ENCODE measurements at places on chromosomes 3 and 15.

DNA sequence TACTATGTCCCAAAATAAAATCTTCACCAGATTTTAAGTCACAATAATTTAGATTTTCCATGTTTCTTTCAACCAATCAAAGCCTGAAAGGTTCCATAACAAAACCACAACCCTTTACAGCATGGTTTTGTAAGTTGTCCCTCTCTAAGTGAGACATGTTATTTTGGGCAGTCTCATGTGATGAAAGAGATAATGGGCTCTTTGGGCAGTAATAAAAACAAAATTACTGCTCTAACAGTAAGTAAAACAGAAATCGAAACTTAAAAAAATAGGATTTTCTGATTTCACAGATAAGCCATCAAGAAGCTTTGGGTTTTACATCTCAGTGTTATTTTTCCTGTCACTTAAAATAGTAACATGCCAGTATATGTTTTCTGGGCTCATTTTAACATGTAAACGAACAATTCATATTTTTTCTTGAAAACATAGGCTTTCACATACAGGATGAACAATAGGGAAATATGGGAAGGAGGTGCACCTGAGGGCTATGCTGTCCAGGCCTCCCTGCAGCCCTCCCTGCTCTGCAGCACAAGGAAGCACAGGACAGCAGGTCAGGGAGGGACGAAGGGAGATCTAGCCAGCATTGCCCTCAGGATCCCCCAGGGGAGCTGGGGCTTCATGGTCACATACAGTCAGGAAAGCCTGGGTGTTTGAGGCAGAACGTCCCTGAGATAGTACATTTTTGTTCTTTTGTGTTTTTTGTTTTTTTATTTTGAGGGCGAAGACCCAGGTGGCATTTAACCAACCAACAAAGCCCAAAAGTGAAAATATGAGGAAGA, 157.4 kb downstream of the SHOX2 start:
- no peak for DNase-seq

- DNase-seq = no peak
Observed at GRCh38 chr3:71247958-71248335, 335.6 kb downstream of the FOXP1 start.

DNA sequence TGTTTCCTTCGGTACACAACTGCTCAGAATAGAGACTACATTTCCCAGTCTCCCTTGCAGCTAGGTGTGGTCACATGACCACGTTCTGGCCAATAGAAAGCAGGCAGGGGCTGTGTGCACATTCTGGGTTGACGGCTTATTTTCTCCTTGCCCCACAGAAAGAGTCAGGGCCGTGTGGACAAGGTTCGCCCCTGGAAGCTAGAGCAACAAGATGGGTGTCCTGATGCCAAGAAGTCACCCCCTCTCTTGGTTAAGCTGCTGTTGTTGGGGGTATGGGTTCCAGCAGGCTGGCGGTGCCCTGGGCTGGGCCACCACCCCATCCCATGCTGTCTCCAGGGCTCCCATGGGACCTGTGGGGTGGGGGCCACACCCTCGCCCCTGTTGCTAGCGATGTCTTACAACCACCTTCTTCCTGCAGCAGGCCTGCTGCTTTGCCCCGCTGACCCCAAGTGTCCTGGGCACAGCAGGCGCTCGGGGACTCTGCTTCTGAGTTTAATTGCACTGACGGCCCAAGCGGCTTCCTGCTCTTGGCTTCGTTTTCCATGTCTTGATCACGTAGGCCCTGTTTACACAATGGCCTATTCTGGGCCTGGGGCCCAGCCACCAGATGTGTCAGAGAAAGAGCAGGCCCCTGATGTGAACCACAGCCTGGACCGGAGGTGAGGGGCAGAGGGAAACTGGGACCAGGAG, 24.9 kb downstream of the ABTB1 start:
- DNase-seq = peak; percentile 90

GRCh38 chr15:94972314-94972713, 741.0 kb downstream of the MCTP2 start:
- DNase-seq = no peak

DNA sequence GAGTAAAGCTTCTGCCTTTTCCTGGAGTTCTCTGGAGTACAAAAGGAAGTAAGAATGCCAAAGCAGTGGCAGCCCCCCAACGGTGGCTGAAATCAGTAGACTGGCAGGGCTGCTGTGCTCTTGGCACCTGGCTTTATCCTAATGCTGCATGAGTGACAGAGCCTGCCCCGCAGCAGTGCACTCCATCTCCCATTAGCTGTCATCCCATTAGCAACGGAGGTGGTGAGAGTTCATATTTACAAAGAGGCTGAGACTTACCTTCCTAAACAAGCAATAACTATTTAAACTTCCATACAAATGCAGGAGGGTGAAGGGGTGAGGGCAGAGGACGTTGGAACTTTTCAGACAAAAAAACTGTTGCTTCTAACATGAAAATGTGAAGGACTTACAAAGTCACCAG, 51.9 kb downstream of the SERPINI1 start:
- no peak for DNase-seq

DNA sequence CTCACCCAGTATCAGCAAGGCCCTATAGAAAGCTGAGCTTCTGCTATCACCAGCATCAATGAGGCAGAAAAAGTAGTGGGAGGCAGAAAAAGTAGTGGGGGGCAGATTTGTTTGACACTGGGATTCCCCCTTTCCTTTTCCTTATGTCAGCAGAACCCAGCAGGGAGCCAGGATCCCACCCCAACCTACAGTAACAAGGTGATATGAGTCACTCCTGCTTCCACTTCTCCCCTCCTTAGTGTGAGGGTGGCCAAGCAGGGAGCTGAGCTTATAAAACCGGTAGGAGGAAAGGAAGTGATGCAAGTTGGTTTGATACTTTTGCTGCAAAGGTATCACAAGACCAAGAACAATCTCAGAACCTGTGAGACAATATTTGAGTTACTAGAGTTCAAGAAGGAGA, 128.7 kb downstream of the SCAPER start:
- no peak for DNase-seq

DNA sequence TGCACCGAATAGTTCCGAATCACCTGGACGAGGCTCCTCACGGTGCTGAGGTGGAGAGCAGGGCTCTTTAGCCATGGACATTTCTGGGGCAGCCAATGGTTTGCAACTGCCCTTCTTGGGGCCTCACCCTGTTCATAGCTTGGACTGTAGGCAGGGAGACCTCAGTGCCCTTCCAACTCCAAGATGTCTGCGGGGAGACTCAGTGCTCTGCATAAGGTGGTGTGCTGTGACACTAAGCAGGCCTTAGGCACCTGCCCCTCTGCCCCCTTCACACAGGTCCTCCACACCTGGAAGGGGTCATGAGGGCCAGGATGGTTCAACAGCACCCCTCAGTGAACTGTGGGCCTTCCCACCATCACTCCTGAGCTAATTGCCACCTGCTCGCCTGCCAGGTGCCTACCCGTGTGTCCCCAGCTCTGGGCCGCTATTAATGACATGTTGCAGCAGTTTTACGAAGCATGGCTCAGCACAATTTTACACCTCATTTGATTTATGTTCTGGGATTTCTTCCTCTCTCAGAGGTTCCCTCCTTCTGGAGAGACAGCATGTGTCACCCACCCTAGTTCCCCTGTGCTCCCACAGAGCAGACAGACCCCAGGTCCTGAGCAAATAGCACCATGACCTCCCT, 101.2 kb upstream of the SMAD3 start:
- no peak for DNase-seq

DNA sequence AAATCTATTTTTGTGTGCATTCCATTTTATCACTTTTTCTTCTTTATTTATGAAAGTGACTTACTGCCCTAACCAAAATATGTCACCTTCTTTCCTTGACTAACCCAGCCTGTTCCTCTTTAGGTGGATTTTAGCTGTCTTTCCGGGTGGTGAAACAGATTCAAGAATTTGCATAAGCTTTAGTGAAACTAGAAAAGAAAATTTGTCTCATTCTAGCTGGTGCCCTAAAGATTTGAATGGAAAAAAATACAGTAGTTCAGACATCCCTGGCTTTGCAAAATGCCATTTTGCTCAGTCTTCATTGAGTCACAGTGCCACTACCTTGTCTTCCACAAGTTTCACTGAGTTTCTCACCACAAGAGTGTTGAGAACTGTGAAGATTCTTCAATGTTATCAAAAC, 28.2 kb upstream of the CCDC50 start:
- DNase-seq = no peak

DNA sequence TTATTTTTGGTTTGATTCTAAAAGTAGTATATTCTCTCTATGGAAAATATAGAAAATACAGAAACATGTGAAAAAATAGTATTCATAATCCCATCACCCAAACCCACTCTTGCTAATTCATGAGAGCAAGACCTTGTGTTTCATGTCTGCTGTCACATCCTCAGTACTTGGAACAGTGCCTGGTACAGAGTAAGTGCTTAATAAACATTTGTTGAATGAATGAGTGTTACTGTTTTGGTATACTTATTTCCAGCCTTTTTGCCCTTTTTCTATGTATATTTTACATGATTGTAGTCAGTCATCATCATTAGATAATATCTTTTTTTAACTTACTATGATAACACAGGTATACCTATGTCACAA, 59.3 kb downstream of the IL16 start:
- no peak for DNase-seq

GRCh38 chr15:62603742-62604141, 438.7 kb upstream of the C2CD4B start:
- DNase-seq = peak; percentile 69

GRCh38 chr3:135513106-135514059, 452.1 kb upstream of the PPP2R3A start:
- DNase-seq = peak; percentile 60

DNA sequence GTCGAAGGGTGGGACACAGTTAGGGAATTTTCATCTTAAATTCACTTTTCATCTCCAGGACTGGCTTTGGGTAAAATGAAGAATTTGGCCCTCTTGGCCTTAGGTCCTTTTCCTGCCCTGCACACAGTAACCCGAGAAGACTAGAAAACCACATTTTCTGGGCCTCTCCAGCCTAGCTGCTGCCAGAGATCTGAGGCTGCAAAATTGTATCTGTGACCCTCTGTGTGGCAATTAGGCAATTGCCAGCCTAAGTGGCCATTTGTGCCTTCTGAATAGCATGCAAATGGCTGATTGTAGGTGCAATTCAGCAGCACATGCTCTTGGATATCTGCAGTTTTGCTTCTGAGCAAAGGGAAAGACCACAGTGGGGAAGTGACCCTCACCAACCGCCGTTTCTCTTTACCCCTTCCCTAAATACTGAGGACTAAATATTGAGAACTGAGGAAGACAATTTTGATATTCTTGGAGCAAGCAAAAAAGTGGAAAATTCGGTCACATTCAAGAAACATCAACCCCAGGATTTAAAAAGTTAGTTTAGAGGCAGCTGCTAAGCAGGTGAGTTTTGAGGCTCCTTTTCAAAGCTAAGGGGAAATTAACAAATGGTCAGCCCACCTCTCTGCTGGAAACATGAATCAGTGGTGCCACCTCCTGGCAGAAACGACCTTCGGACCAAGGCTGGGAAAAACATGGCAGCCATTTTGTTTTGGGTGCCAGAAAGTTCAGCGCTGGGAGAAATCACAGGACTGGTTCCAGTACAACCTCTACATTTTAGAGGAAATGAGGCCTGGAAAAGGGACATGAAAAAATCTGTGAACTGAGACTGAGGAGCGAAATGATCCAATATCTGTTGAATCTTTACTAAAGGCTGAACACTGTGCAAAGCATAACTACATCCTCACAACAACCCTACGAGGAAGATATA, 56.6 kb upstream of the PRTG start:
- DNase-seq = peak; percentile 31

DNA sequence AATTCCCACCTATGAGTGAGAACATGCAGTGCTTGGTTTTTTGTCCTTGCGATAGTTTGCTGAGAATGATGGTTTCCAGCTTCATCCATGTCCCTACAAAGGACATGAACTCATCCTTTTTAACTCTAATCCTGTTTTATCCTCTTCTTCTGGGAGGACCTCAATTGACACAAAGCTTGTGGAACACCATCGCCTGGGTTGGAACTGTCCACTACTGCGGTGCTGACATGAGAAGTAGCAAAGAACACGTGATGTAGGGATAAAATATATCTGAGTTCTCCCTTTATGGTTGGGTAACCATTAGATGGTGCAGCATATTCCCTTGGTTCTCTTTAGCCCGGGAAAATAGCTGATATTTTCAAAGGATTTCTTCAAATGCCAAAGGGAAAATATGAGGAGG, 105.3 kb upstream of the TOPAZ1 start:
- peak; percentile 22 for DNase-seq

DNA sequence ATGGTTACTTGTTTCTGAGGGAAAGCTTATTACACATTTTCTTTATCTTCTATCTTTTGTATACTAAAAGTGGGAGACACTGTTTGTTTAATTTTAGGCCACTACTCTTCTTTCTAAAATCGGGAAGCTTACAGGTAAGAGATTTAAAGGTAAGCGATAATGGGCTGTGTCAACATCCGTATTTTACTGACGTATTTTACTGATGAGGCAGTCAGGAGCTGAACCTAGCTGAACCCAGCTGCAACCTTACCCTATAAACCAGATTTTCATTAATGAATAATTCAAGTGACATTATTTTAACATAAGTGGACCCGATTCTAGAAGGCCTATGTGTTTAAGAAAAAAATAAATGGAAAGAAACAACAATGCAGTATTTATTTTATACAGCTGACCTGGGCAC, 13.1 kb downstream of the PSMD6 start:
- no peak for DNase-seq

GRCh38 chr3:31791090-31791430, 190.0 kb downstream of the OSBPL10 start:
- no peak for DNase-seq

DNA sequence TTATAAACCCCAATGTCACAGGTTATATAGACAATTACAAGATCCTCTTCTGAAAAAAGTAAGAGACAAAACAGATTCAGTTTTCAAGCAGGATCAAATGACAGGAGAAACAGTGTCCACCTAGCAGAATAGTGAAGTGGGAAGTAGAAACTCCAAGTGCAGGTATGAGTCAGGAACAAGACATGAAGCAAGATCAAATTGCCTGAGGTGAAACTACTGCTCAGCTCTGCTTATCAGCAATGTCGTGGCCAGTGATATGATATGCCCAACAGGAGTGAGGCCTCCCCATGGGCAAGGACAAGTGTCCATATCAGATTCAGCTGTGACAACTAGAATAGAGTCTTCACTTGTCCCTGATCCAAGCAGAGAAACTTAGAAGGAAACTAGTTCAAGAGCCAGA, 100.0 kb downstream of the ZMAT3 start:
- DNase-seq = no peak
